ENCODE measurements at places on chromosomes 12 and 14.

- DNase-seq = no peak
Measured at GRCh38 chr12:116062698-116063097, 214.8 kb downstream of the MED13L start.

DNA sequence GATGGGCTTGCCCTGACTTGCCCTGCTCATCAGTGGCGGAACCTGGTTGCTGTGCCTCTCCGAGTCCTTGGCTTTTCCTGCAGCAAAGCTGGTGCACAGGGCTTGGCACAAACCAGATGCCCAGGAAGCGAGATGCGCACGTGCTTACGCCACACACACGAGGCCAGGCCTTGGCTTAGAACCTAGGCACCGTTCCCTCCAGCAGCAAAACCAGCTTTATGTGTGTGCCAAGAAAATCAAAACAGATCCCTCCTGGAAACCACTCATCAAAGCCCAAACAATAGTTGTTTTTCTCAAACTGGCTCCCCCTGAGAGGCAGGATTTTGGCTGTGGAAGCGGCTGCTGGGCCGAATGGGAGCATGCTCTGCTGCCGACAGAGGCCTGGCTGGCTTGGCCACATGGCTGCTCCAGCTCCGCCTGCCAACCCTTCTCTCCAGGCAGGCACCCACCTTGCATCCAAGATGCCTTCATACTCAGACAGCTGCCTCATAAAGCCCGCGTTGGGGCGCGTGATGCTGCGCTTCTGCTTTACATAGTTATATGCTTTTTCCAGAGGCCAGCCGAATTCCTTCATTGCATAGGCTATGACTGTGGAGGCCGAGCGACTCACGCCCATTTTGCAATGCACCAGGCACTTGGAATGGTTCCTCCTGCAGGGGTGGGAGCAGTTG, 58.7 kb downstream of the SSH1 start:
- no peak for DNase-seq

- DNase-seq = no peak
Measured at GRCh38 chr12:73330584-73331351, 1058.6 kb downstream of the TRHDE start.

- DNase-seq = no peak
Measured at GRCh38 chr12:130137040-130138018, 24.9 kb upstream of the FZD10 start.

- DNase-seq = no peak
Measured at GRCh38 chr14:100683578-100683977, 43.1 kb upstream of the DLK1 start.

DNA sequence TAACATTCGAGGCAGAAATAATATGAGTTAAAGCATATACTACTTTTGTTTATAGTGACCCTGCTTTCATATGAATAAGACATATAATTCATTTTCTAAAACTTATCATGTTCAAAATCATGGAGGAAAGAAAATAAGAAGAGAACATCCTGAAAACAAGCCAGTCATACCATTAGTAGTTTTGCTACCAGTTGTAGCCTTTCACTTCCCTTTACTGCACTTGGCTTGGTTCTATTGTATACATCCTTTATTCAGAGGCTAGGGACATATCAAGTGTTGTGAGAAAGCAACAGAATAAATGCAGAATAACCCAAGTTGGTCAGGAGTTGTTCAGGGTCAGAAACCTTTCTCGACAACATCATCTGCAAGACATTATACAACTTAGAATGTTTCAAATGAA, 598.7 kb downstream of the SOX5 start:
- DNase-seq = no peak

DNA sequence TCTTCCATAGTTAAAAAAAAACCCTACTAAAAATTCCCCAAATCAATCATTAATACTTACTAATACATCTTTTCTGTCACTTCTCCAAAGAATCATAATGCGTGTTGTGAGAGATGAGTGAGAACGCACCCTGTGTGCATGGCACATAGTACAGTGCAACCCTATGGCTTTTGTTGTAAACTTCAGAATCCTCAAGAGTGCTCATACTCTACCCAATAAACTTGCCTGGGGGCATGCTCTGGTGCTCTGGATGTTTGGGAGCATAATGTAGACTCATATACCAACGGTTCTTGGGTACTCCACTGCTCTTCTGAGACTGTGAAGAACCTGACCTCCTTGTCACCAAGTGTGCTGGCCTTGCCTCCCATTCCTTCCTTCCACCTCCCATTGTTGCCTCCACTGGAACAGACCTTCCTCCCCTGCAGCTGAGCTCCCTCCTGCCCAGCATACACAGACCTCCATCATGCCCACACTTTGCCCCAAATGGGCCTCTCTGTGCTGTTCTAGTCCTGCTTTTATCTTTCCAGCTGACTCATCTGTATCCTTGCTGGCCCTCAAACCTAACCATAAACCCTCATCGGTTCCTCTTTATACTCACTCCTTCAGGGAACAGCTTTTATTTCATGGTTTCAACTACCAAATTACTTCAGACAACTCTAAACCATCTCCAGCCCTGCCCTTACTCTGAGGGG, 8.9 kb downstream of the DCP1B start:
- DNase-seq = no peak

DNA sequence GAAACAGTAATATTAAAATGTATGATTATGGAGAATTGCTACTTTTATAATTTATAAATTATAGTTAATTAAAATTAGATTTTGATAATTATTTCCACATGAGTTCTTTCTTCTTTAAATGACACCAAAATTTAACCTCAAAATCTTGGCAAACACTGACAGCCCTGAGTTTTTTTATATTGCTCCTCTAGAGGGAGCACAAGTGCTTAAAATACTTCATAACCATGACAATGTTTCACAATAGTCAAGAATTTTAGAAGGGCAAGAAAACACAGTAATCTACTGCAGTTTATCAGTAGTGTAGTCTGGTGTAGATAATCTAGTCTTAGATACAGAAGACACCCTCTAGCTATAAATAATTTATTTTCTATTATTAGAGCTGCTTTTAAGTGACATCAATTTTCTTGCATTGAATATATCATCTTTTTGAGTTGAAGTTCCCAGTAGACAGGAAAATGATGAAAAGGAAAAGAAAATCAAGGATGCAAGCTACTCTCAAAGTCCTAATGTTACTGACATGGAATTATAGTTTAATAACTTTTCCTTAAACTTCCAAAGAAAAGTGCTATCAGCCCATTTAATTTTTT, 14.3 kb upstream of the PTGER2 start:
- DNase-seq = no peak

GRCh38 chr12:50297996-50298395, 14.7 kb upstream of the LIMA1 start:
- DNase-seq = no peak

All from T1000 (cell line).